Activated gamma-delta T cell treated with Interleukin-2 at 50 U/mL for 16 hours (primary cell): ENCODE measurements at places on chromosomes 5 and 9.

- DNase-seq, result no peak
These were observed 519 bp downstream of the EXOC3 start for GRCh38 chr5:443239-444151.

- peak; percentile 28 for DNase-seq
These were observed 52.8 kb downstream of the CAST start for GRCh38 chr5:96714951-96715451.

- DNase-seq, result no peak
These were observed 532.9 kb upstream of the NUDT12 start for GRCh38 chr5:104095527-104095926.

DNA sequence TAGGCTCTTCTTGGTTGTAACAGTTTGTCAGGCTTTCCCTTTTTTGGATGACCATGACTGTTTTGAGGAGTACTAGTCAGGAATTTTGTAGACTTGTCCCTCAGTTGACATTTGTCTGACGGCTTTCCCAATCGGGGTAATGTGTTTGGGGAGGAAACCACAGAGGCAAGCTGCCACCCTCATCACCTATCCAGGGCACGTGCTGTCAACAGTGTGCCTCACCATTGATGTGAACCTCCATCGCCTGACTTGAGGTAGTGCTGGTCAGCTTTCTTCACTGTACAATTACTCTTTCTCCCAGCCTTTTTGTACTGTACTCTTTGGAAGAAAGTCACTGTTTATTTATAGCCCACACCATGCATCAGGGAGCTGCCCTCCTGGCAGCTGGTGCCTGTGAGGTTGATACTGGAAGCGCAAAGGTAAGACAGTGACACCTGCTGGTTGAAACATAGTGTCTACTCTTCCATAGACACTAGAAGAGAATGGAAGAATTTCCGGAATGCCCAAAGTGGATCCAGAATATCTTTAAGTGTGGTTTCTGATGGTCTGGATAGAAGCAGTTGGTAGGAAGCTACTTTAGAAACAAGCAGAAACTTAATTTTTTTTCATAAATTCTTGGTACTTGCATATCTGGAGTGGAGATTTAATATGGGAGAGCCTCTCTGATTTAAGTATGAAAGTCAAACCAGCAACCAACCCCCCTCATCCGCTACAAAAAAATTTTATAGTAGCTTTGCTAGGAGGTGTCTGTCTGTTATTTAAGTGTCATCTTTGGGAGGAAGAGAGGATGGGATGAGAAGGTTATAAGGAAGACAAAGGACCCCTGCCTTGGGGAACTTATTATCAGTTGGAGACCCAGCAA, 69.3 kb downstream of the SNX30 start:
- no peak for DNase-seq
